A673 (cell line): ENCODE measurements at places on chromosomes 2 and 18.
A peak's percentile ranks its signal among the peaks of the same experiment; 100 is the strongest.

DNA sequence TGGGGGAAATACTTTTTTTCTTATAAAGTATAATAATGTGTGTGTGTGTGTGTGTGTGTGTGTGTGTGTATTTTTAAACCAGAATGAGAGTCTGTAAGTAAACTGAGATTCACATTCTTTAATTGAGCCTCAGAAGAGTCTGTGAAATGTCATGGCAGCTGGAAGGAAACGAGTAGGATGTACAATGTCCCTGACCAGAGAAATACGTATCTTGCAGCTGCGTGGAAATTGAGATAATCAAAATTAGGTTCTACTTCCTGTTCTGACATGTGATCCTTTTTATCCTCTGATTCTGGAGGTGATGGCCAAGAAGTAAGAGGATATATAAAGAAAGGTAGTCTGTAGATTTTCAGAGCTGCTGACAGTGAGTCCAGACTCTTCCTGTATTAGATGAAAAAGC lies 50.0 kb downstream of the SH3RF3 start:
- DNase-seq, result no peak

- no peak for DNase-seq
Measured at GRCh38 chr2:107627164-107627563, 199.5 kb upstream of the RGPD4 start.

DNA sequence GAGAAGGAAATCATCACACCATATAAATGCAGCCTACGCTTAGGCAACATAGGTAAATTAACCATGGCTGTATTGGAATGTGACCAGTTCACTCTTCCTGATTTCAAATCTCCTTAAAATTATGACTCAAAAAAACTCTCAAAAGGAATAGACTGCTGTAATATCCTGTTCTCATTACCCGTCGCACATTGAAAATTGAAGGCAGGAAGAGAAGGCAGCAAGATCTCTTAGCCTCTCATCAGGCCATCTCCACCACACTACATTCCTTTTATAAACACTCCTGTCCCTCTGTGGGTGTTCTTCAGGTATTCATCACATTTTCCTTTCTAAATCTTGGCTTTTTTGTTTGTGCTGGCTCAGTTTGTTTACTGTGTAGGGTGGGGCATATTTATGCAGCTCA lies 83.2 kb downstream of the PPP1R1C start:
- DNase-seq, result peak; percentile 80

DNA sequence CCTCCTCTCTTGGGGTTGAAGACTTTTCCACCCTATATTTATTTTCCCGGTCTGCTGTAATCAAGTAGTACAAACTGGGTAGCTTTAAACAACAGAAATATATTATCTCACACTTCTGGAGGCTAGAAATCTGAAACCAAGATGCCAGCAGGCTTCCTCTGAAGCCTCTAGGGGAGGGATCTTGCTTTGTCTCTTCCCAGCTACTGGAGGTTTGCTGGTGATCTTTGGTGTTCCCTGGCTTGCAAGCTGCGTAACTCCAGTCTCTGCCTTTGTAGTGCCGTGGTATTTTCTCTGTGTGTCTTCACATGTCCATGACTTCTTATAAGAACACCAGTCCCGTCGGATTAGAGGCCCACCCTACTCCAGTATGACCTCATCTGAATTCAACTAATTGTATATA lies 44.4 kb downstream of the MYO3B start:
- peak; percentile 77 for DNase-seq

DNA sequence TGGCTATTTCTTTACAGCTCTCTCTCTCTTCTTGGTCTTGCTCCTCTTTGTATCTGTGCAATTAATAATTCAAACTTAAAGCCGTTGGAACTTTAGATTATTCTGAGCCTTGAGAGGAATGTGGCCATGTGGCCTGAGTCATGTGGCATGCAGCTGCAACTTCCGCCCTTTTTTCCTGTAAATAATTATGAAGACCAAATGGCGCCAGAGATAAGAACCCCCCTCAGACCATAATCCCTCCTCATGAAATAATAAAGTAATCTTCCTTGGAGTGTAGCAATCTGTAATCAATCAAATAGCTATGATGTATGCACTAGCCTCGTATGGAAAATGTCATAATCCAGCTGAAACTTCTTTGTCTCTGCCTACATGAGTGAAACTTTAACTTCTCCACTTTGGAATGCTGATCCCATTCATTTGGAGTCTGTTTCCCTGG lies 13.5 kb upstream of the TWSG1 start:
- peak; percentile 66 for DNase-seq

DNA sequence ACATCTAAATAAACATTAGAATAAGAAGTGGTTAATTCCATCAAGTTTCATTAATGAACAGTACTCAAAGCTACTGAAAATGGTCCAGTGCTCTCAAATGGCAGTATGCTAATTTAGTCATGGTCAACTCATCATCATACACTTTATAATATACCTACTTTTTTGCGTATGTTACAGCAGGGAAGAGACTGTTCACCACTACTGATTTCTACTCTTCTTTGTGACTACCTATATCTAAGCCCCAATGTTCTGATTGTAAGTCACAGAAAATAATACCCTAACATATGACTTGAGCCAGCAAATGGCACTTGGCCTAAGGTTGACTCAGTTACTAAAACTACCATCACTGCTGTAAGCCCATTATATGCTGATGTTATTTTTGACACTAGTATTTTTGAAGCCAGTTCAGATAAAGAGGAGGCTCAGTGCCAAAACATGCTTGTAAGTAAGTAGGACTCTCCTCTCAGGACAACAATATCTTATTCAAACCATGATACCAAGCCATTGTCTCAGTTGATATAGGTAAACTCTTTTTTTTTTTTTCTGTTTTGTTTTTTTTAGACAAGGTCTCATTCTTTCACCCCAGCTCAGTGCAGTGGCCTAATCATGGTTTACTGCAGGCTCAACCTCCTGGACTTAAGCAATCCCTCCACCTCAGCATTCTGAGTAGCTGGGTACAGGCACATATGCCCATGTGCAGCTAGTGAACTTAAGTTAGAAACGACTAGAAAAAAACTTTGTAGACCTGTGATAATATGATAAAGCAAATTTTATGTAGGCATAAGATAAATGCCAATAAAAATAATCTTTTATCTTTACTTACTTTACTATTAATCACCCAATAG lies 266.9 kb downstream of the ZNF385B start:
- no peak for DNase-seq

- no peak for DNase-seq
Measured at GRCh38 chr2:9548506-9548905, 7.1 kb downstream of the ADAM17 start.

GRCh38 chr2:15973481-15974401 lies 33.4 kb downstream of the MYCN start:
- DNase-seq, result no peak
